ENCODE measurements at places on chromosomes 3 and 15. TPM values are rescaled to one million over a fixed set of nuclear protein-coding genes. Genes with fewer than 3 reads are reported as not detected.

The CD200 gene
- under 0.01 TPM for total RNA-seq

The SHISA5 gene
- 91.1 TPM for total RNA-seq

The ITIH4 gene
- total RNA-seq = 1.7 TPM

The CSTA gene
- total RNA-seq = 6.6 TPM

The PTH1R gene
- total RNA-seq = 0.77 TPM

The AGBL1 gene
- not detected for total RNA-seq

The RNF123 gene
- total RNA-seq = 18.8 TPM

The SLC24A5 gene
- not detected for total RNA-seq

The GOLGA8S gene
- total RNA-seq = under 0.01 TPM

The CCR1 gene
- total RNA-seq = 1.5 TPM

The WDR72 gene
- not detected for total RNA-seq

The CHP1 gene
- total RNA-seq = 66.3 TPM

The ROBO1 gene
- 66.8 TPM for total RNA-seq

The MRPL3 gene
- total RNA-seq = 60.3 TPM

The LYZL4 gene
- not detected for total RNA-seq

The ZNF660 gene
- 2.1 TPM for total RNA-seq

Data from bronchial smooth muscle cell (primary cell).